Ureter (tissue), 1 donor: ENCODE measurements at places on chromosomes 16 and 17. TPM values are rescaled to one million over a fixed set of nuclear protein-coding genes. Genes with fewer than 3 reads are reported as not detected.

DNA sequence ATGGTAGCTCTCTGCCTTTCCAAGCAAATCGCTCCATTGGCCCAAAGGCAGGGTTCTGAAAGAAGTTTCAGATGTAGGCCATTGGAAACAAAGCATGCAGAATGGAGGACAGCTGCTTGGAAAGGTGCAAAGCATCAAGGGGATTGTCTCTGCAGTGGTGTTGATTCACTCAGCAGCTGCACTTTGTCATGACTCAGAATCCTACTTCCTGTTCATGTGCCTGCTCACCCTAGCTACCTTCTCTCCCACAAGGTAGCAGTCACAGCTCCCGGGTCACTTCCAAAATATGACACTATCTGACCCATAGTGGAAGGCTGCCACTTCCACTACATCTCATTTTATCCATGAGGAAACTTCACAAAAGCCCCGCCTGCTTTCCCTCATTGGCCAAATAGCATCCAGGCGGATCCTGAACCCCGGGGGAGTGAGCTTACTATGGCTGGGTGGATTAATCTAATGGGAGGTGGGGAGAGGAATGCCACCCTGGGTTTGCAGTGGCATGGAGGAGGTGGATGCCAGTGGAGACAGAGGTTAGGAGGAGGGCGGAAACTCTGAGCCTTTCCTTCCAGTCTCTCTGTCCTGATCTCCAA lies 74.7 kb upstream of the NKD1 start:
- no peak for DNase-seq

DNA sequence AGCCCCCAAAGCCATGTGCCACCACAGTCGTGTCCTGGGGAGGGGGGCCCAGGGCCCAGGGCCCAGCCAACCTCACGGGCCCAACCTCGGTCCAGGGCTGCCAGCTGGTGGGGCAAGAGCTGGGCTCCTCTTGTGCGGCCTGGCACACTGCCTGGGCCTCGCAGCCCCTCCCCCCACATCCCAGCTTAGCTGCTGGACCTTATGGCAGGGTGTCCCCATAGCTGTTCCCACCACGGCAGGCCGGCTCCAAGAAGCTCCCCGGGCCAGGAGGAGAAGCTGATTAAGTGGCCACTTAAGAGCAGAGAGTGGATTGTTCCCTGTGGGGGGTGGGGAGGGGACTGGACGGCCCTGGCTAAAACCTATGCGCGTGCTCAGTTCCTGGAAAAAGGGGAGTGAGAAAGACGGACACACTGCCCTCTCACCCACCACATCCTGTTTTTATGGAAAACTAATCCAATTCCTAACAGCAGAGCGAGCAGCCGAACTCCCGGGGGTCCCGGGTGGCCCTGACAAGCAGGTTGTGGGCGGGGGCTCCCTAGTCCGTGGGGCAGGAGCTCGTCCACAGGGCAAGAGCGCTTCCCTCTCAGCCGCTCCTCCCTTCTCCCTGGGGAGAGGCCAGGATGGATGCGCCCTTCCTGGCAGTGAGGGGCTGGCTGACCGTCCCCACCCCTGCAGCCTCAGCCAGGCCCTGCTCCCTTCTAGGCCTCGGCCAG lies 16.8 kb downstream of the PIEZO1 start:
- DNase-seq = no peak

- peak; percentile 36 for DNase-seq
Measured at GRCh38 chr17:80852476-80853015, 139.1 kb upstream of the CHMP6 start.

DDX5 gene
- 1,008 TPM for total RNA-seq

DOC2A gene
- 3.1 TPM for total RNA-seq

- DNase-seq = no peak
Measured at GRCh38 chr17:79003661-79004411, 5.7 kb downstream of the CANT1 start.

GRCh38 chr17:17933775-17934174 lies 38.4 kb downstream of the TOM1L2 start:
- DNase-seq = no peak

- DNase-seq = no peak
Measured at GRCh38 chr17:63113167-63113566, 147.1 kb downstream of the TANC2 start.

DNA sequence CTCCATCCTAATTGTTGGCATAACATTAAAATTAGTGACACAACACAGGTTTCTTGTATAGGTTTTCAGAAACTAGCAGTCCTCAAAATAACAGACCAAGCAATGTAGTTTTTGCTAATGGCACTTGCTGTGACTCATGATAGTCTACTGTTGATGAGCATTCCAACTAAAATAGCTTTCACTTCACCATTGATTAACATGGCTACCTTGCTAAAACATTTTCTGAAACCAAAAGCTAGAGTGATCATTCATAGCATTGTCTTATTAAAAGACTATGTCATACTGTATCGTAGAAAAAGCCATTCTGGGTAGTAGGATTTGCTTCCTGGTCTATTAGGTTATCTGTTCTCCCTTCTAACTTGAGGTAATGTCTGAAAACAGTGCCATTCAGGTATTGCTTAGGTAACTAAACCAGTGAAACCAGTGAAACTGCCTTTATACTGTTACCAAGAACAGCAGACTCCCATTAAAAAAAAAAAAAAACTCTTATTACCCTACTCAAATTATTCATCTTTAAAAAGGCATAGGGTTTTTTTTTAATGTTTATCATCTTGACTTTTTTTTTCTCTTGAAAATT lies 2.5 kb upstream of the CLTC start:
- no peak for DNase-seq

CBX8 gene
- 6.5 TPM for total RNA-seq

GRCh38 chr16:46980926-46981325 lies 7.5 kb upstream of the DNAJA2 start:
- DNase-seq = no peak
